ENCODE measurements at places on chromosomes 5 and 9.

DNA sequence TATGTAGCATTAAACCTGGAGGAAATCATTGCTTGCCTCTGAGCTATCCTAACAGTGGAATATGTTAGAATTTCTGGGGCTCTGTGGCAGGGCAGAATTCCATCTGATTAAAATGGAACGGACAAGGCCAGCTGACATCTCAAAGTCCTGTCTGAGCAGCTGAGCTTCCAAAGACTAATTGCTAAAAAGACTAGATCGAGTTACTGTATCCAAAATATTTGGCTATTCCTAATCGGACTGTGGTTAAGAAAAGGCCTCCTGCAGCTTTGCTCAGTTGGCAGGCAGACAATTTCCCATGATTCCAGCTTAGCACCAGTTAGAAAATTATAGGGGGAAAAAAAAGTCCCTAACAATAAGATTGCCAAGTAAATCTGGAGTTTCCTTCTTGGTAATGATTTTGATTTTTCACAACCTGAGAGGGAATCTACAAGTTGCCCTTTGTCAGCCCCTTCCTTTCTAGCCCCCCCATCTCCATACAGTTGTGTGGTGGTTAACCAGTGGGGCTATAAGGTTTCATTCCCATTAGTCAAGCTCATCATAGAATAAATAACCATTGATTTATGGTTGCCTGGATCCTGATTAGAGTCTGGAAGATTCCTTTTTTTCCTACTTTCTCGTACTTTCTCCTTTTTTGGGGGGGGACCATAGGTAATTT is 26.4 kb downstream of the PTGR1 start:
- DNase-seq, result no peak

GRCh38 chr5:121937762-121938161 is 24.0 kb upstream of the SRFBP1 start:
- no peak for DNase-seq

GRCh38 chr5:7016999-7017747 is 303.9 kb downstream of the TENT4A start:
- DNase-seq, result no peak

- no peak for DNase-seq
Measured at GRCh38 chr5:15393146-15393545, 106.8 kb upstream of the FBXL7 start.

- DNase-seq, result no peak
Measured at GRCh38 chr9:77743386-77743785, 95.3 kb upstream of the GNA14 start.

All from activated CD4-positive, alpha-beta T cell treated with anti-CD3 and anti-CD28 coated beads for 24 hours (primary cell).